CD4-positive, alpha-beta T cell treated with Interleukin-10 for 1 hour (primary cell): ENCODE measurements at places on chromosomes 7 and 10.

DNA sequence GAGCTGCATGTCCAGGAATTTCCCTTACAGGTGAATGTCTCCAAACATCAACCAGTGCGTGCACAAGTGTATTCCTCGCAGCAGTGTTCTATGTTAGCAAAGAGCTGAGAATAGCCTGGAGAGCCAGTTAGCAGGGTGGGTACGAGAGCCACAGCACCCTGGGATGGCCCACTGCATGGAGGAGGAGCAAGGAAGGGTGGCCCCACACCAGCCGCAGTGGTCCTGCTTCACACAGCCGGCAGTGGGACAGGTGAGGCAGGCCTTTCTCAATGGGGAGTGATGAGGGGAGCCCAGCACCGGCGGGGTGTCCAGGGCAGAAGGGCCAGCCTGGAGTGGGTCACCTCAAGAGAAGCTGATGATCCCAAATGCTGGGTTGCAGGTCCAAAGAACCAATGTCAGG lies 240.7 kb downstream of the TCERG1L start:
- DNase-seq, result no peak

DNA sequence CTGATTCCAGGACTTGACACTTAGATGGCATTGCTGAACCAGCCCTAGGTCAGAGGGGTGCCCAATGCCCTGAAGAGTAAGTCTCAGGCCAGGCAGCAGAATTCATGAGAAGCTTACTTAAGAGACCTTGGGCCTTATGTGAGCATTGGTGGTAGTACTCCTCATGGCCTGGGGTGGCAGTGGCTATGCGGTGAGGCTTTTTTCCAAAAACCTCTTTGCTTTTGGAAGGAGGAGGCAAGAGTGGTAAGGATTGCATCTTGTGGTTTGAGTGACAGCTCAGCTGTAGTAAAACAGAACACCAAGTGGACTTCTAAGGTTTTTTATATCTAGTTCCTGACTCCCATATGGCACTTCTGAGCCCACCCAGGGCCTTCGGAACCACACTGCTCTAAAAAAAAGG lies 459.0 kb upstream of the STEAP1 start:
- no peak for DNase-seq

GRCh38 chr7:89232-90019 lies 102.9 kb upstream of the FAM20C start:
- no peak for DNase-seq

DNA sequence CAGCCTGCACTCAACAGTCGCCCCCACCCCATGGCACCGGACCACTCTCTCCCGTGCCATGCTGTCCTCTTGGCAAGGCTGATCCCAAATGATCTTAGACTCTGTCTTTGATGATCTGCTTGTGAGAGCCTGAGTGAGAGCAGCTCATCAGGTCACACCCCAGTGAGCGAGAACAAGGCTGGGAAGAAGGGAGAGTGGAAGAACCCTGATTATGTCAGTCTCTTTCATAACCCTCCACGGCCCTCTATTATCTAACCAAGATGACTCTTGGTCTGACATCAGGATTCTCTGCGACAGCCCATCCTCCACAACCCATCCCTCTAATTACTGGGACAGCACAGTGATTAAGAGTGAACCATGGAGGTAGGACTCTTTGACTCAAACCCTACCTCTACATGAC lies 53.1 kb upstream of the C7orf33 start:
- no peak for DNase-seq

DNA sequence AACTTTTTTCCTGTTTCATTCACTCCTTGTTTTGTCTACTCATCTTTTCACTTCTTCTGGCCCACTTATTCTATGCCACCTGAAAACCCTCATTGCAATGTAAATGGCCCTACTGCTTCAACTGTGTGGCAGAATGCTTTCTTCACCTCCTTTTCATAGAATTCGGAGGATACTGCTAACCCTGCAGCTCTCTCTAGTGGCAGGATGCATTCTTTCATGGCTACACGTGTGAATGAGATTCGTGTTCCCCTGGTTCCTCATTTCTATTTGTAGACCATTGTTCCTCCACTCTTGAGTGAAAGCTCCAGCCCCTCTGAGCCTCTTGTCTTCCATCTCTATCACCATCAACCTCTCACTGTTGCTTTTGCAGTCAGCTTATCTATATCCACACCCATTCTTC lies 20.9 kb upstream of the CYP26C1 start:
- no peak for DNase-seq

DNA sequence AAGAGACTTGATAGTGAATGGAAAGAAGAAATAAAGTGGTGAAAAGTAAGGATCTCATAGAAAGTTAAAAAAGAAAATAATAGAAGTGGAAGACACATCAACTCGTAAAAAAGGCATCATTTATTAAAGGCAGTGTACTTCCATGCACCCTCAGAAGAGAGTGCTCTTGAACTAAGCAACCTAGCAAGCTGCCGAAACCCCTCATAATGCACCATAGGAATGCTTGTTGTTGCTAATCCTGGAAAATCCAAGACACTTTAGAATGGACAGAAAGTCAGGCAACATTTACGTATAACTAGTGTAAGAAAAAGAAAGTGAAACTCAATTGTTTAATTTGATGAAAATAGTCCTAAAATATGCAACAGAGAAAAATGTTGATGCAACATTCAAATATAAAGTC lies 12.8 kb downstream of the TFPI2 start:
- DNase-seq, result no peak

DNA sequence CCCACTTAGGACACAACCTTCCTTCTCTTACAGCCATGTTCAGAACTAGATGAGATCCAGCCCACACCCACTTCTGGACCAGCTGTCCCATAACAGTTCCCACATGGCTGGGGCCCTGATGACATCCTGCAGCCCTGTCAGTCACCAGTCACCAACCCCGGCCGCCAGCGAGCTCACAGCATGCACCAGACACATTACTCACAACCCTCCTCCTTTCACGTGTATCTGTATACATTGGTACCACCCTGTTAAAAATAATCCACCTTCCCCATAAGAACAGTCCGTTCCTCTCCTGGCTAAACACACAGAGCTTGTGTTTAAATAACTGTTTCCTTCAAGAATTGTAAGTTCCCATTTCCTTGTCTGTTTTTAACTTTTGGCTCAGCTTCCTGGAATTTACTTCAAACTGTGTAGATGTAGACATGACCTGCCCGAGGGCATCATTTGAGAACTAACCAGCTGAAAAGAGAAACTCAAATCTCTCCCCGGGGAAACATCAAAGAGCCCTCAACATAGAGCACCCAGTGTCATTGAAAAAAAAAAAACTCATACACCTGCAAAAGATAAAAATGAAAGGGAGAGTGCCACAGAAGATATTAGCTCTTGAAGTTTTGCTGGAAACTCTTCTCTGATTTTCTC lies 26.0 kb upstream of the PRLHR start:
- peak; percentile 9 for DNase-seq

DNA sequence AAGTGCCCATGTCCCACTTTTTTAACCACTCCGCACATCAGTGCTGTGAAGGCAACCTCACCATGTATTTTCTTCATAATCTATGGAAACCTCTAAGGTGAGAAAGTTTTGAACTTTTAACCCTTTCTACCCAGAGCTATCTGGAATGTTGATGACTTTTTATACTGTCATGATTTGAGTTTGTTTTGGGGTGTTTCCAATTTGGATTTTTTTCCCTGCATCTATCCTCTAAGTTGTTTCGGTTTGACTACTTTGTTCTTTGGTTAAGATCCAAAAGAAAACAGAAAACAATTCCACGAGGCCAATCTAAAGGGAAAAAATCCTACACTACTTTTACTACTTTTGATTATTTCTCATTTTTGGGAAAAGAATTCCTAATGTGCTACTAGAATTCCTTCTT lies 279.7 kb downstream of the USP6NL start:
- DNase-seq, result no peak

- no peak for DNase-seq
These were observed 45.7 kb downstream of the VAX1 start for GRCh38 chr10:117092386-117092785.

DNA sequence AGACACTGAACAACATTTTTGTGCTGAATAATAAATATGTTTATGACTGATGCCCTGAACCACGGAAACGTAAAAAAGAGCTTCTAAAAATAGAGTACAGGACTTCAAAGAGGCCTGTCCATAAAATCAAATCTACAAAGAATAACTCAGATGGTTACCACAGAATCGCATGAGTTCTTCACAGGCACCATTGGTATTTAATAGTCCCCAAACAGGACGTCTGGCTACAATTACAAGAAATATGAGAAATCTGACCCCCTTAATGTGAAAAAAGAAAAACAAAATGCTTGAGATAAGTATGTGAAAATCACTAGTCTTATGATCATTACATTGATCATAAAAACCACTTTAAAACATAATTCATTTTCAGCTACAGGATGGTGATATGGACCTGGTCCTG lies 20.8 kb downstream of the CYTH3 start:
- DNase-seq, result no peak

DNA sequence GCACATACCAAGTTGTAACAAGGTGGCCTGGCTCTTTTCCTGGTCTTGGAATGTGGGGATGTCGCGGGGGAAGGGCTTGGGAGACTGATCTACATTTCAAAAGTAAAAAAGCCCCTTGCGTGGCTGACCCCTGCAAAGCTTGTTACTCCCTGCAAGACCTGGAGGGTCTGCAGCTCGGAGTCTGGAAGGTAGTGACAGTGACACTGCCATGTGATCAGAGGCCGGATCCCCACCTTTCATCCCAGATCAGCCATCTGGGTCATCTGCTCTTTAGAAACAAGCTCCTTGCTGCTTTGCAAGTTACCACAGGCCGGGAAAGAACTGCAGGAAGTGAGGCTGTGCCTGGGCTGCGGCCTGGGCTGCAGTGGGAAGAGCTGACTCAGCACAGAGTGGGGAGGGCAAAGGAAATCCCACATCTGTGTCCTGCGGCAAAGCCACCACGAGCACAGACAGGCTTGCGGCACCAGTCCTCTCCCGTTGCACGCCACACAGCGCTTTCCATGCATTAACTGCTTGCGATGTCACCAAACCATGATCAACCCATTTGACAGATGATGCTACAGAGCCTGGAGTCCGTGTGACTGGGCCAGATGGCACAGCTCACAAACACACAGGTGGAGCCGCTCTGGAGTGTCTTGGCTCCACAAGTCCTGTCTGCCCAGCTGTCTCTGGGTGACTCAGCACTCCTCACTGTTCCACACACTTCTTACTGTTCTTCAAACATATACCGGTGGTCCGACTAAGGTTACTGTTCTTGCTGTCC lies 97.7 kb downstream of the SH3PXD2A start:
- peak; percentile 43 for DNase-seq

DNA sequence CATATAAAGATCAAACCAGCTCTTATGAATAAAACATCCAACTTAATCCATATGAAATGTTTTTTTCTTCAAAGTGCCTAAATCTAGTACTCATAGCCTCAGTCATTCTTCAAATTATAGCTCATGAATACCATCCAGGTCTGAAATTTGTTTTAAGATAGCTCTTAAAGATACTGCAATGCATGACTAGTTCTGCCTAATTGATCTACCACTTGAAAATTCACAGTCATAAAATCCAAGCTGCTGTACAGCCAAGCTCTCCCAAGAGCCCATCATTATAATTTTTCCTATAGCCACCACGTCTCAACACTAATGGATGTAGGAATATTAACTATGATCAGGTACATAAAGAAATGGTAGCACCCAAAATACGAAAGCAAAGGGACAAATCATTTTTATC lies 87.9 kb upstream of the RNF148 start:
- no peak for DNase-seq

DNA sequence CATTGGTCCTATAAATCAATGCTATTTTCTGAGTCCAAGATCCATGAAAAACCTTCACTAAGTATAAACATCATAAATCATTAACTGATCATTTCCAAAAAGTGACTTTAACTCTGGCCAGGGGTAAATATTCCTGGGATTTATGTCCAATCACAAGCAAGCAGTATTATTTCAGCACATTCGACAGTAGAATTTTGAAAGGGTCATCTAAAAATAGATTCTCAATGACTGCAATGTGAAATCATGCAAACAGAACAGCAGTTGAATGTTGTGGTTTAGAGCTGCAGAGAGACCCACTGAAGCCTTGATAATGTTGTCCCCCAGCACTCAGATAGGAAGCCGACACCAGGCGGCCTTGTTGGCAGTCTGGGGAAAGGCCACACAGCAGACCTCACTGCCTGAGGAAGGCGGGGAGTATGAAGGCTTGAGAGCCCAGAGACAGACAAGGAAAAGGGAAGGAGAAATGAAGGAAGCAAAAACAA lies 38.1 kb downstream of the FAM107B start:
- DNase-seq, result no peak

GRCh38 chr7:98618786-98619185 lies 1.7 kb downstream of the NPTX2 start:
- DNase-seq, result no peak

- DNase-seq, result no peak
These were observed 50.5 kb upstream of the FOXK1 start for GRCh38 chr7:4631380-4632179.

GRCh38 chr10:73217628-73218027 lies 29.4 kb downstream of the DNAJC9 start:
- DNase-seq, result no peak

DNA sequence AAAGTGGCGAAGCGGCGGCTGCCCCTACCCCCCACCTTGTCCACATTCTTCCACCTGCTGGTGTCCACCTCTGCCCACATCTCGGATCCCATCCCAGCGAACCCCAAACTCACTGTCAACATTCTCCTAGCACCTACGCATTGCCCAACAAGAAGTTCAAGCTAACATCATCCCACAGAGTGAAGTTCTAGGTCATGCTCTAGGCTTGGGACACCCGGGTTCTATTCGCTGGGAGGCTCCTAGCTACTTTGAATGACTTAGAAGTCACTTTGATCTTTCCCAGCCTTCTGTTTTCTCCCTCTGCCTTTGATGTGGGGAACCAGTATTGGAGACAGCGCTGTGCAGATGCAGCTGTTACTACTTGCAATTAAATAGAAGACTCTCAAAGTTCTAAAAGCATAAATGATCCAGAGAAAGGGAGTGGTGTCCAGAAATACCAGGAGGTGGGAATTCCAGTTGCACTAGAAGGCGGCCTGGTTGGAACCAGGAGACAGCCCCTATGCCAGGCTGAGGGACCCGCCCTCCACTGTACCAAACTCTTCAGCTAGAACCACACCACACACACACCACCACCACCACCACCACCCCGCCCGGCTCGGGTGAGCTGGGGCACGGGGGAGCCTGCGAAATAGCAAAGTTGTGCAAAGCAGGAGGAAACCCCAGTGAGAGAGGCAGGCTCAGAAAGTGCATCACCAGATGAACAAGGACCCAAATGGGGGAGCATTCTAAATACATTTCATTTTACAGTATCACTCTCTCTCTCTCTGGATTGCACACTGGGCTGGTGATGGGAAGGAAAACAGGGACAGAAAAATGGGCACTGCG lies 5.5 kb upstream of the VGF start:
- DNase-seq, result no peak

- no peak for DNase-seq
These were observed 133.6 kb downstream of the RNF216 start for GRCh38 chr7:5647816-5648215.

DNA sequence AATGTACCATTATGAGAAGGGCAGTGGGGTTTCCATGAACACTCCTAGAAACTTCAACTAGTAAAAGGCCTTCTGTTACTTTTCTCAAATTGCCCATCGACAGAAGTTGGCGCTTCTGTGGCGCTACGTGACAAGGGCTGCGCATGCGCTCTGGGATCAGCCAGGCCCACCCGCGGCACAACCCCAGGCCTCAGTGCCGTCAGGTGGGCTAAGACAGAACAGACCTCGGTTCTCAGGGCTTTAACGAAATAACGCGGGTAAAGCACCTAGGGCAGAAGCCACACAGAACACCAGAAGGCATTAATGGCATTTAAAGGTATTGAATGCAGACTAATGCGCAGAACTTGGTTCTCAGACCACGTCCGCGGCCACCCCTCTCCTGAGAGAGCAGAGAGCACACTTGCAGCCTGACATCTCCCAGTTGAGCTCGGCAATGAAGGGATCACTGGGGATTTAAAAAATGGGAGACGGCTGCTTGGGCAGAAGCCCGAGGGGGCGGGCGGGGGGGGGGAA lies 67.6 kb upstream of the CTNNA3 start:
- DNase-seq, result peak; percentile 84
